NCI-H510A treated with DMSO at 0.1 percent for 48 hours (cell line): ENCODE measurements at places on chromosomes 2 and 18.

- DNase-seq, result no peak
Observed at GRCh38 chr2:206004004-206004693, 81.8 kb downstream of the INO80D start.

DNA sequence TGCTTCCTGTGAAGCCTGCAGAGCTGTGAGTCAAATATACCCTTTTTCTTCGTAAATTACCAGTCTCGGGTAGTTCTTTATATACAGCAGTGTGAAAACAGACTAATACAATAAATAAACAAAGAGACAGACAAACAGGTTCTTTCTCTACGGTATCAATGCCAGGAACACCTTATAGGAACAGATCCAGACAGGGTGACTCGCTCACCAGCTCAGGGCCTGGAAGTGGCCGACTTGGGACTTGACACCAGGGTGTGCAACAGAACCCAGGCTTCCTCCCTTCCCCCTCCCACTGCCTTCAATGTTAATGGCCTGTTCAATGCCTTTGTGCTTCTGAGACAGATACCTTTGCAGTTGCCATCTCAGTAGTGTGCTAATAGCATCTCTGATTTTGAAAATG is 309.5 kb downstream of the ALK start:
- no peak for DNase-seq

- no peak for DNase-seq
Observed at GRCh38 chr2:121092095-121092494, 192.9 kb downstream of the TFCP2L1 start.

DNA sequence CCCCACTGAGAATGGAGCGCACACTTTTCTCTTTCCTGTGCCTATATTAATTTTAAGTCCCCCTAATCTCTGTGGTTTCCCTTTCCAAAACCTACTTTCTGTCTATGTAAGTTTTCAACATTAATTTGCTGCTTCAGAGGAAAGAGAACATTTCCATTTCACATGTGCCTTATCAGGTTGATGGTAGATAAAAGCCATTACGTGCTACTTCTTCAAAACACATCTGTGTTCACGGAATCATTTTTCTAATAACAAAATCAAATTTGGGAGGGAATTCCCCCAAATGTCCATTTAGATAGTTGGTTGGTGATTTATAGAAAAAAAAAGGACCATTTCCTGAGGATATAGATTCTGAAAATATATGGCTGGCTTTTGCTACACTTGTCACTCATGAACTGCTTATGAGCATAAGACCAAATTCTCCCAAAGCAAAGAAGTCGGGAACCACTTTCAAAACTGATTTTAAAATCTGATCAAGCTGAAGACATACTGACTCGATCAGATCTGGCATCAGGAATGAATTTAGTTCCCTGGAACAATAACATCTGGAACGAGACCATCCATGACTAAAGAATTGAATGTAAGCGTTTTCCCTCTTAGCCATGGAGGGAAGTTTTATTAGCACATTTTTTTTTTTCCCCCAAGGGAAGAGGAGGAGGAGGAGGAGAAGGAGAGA is 8.2 kb downstream of the PTGR3 start:
- no peak for DNase-seq

DNA sequence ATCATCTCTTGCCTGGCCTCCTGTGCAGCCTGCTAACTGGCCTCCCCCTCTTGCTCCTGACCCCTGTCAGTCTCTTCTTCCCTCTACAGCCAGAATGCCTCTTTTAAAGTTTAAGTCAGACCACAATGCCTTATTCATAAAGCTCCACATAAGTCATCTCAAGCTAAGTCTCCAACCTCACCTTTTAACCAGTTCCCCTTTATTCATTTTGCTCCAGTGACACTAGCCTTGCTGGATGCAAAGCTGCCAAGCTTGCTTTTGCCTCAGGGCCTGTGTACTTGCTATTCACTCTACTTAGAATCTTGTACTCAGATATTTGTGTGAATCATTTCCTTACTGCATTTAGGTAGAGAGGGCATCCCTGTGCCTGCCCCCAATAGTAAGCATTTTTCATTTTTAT is 180.9 kb downstream of the PDE1A start:
- DNase-seq, result no peak

- DNase-seq, result peak; percentile 10
Observed at GRCh38 chr2:105144152-105144940, 97.2 kb upstream of the GPR45 start.

- no peak for DNase-seq
Observed at GRCh38 chr2:238164906-238165287, 6.1 kb downstream of the ERFE start.

DNA sequence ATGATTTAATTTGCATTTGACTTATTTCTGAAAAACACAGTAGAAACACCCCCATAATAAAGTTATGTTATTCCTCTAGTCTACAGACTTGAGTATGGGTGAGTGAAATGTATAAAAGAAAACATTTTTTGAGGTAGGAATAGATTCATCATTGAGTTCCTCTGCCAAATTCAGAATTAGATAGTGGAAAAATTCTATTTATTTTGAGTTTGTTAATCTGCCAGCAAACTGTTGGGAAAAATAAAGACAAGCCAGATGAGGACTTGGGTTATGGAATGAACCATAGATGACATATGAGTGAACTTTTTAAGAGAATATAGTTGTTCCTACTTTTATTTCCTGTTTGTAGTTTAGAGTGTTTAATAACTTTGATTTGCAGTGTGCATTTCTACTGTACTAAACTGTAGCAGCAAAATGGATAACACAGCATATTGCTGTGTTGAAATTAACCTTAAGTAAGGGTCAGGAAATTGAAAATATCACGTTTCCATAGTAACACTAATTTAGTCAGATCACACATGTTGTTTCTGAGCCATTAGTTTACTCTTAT is 35.6 kb upstream of the PNPT1 start:
- no peak for DNase-seq

GRCh38 chr2:102893870-102894269 is 132.0 kb downstream of the TMEM182 start:
- no peak for DNase-seq

GRCh38 chr2:165681841-165682240 is 112.2 kb downstream of the GALNT3 start:
- peak; percentile 60 for DNase-seq

DNA sequence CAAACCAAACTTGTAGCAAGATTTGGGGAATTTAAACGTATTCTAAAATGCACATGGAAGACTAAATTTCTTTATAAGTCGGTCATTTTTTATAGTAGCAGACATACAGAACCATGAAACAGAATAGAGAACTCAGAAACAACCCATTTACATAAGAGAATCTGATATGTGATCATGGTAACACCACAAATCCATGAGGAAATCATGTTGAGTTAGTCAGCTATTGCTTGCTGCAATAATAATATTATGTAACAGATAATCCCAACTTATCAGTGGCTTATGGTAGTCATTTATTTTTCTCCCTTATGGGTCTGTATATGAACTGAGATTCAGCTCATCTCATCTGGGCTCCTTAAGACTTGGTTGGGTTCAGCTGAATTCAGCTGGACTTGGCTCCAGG is 103.4 kb upstream of the SERTAD2 start:
- no peak for DNase-seq

- DNase-seq, result no peak
Observed at GRCh38 chr2:98818164-98818563, 87.2 kb upstream of the MGAT4A start.

- DNase-seq, result no peak
Observed at GRCh38 chr2:153213022-153213421, 265.5 kb downstream of the RPRM start.

- DNase-seq, result no peak
Observed at GRCh38 chr2:150167711-150168110, 319.8 kb downstream of the RND3 start.

DNA sequence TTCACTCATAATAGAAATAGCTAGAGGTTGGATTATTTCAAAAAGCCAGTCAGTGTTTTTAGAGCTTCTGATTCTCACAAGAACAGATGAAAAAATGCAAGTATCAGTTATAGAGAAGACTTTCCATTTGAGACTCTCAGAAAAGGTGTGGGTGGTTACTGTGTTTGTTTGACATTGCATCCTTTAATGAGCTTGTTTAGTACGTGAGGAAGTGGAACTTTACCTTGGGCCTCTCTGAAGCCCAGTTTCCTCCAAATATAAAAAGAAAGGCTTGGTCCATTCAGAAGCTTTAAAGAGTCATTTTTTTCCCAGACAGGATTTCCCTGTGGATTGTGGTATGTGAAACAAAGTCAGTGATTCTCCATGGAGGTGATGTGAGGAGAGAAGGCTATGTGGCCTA is 89.9 kb upstream of the RANBP2 start:
- no peak for DNase-seq

DNA sequence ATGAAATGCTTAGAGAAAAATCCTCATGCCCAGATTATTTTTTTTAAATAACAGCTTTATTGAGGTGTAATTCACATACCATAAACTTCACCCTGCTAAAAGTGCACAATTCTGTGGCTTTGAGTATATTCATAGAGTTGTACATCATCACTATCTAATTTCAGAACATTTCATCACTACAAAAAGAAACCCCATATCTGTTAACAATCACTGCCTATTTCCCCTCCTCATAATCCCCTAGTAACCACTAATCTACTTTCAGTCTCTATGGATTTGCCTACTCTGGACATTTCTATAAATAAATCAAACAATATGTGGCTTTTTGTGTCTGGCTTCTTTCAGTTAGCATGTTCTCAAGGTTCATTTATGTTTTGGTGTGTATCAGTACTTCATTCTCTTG is 51.4 kb downstream of the OSBPL1A start:
- DNase-seq, result no peak

DNA sequence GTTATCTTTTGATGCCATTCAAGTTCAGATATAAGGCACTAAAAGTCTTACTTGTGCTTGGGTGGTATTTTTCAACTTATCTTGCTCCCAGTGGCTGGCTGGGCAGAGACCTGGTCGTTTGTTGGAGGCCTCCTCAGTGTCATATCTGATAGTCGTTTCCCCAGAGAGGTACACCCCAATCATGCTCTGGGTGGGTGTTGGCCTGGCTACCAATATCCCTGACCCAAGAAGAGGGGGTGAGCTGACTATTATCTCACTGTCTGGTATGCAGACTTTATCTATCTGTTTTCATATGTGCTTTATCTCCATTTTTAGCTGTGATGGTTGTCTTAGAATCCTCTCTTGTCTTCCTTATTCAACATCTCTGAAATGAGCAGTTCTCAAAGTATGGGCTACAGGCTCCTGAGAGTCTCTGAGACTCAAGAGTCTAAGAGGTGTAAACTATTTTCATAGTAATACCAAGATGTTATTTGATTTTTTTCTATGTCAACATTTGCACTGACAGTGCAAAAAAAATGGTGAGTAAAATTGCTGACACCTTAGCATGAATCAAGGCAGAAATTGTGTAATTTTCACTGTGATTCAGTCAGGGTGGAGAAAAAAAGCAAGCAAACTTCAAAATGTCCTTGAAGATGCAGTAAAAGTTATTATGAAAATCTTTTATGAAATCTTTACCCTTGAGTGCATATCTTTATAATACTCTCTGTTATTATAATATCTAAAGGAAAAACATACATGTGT is 12.3 kb upstream of the PLEK start:
- no peak for DNase-seq
